ENCODE measurements at places on chromosomes 1 and 21.

DNA sequence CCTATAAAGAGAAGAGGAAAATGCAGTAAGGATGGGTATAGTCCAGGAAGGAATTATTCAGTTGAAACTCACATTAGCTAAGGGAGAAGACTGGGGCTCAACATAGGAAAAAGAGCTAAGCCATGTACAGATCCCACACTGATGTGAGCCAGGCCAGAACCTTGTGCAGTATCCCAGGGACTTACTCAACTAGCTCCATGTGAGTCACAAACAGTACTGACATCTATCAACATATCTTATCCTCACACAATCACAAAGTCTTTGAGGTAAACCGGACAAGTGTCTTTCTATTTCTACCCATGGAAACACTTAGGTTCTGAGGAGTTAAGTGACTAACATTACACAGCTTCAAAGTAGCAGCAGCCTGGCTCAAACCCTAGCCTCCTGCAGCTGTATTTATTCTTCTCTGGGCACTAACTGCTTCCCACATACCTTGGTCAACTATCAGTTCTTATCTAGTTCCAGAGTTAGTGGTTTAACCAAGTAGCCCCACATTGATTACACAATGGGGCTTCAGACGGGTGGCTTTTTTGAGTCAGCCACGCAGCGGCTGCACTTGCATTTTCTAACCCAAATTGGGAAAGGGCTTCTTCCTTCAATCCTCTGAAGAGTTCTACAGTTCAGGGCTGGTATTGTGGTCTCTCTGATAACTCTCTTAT is 9.5 kb downstream of the CD5L start:
- no peak for DNase-seq

DNA sequence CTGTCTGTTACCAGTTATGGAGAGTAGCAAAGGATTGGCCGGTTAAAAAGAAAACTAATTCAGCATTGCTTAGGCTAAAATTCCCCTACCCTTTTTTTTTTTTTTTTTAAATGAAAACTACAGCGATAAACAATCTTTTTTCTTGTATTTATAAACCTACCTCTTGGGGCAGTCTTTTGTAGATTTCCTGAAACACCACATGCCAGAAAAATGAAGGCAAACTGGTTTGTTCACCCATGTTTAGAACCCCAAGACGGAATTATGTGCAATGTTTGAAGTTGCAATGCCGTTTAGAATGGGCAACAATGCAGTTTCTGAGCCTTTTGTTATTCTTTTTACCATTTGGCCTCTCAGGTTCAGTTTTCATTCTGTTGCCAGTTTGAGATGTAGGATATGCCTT is 59.1 kb downstream of the PRDM2 start:
- DNase-seq = no peak

GRCh38 chr1:7786795-7787194 is 2.7 kb downstream of the PER3 start:
- no peak for DNase-seq

GRCh38 chr1:222634180-222635013 is 16.5 kb downstream of the MIA3 start:
- peak; percentile 83 for DNase-seq

- DNase-seq = no peak
These were observed 14.0 kb downstream of the LAPTM5 start for GRCh38 chr1:30743584-30744059.

- no peak for DNase-seq
These were observed 47.9 kb downstream of the LAMC1 start for GRCh38 chr1:183070923-183071618.

DNA sequence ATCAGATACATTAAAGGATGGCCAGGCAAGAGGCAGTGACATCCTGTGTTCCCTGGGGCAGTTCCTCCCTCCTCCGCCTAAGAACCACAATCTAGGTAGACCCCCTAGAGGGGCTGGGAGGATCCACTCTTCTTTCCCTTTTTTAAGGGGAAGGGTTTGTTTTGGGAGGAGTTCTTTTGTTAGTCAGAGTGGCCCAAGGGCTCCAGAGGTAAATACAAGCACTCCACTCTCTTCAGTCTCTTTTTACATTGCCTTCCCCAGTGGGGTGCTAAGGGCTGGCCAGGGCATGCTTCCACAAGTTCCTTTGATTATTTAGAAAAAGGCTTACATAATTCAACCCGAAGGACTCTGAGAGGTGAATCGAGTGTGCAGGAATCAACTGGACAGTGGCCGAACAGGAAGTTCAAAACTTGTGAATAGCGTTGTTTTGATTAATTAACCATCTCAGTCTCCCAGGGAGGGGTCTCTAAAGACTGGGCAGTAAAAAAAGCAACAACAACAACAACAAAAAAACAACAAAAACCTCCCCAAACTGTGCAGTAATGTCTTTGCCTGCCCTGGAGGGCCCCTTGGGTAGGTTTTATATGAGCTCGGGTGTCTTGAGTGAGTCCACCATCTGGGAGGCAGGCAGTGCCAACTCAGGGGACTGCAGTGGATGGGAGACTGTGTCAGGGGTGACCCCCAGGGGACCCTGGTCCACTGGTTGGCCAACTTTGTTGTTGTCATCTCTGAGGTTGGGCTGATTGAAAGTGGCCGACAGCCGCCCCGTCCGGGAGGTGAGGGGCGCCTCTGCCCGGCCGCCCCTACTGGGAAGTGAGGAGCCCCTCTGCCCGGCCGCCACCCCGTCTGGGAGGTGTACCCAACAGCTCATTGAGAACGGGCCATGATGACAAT is 33.2 kb upstream of the ENO1 start:
- no peak for DNase-seq

- DNase-seq = no peak
These were observed 140.8 kb downstream of the PGBD5 start for GRCh38 chr1:230285351-230285750.

DNA sequence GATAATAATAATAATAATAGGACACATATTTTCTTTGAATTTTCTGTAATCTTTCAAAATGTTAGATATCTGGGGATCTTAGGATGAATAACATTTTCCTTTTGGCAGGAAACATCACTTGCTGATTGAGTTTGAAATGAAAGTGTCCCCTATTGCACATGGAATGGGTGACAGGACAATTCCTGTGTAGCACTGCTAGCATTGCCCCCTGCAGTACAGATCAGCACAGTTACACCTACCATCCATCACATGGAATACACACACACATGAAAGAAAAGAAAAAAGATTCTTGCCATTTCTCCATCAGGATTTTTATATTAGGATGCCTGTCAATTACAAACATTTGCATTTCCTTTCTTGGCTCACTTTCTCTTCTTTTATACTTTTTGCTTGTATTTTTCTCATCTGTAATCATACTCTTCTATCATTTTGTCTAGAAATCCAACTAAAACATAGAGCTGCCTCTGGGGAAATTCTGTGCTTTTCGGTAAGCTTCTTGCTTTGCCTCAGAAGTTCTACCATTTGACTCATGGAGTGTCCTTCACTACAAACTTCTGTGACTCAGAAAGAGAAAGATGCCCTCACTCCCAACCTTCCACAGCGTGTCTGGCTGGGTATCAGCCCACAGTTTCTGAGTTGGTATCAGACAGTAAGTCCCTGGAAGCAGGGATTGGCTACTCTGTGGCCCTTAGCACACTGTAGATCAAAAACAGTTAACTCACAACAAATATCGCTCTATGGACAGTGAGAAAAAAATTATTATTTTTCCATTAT is 641.2 kb downstream of the PTPRC start:
- no peak for DNase-seq

All from NCI-H1092 treated with DMSO at 0.1 percent for 48 hours (cell line).